SJSA1 (cell line): ENCODE measurements at places on chromosomes 1 and 21. TPM values are rescaled to one million over a fixed set of nuclear protein-coding genes. Genes with fewer than 3 reads are reported as not detected.

Gene CHIA
- total RNA-seq, result not detected in 2 replicates

GRCh38 chr1:7267493-7267892 is 482.2 kb downstream of the CAMTA1 start:
- DNase-seq, result peak; percentile 36
- no peaks in the 10 kb centered on the region for H3K36me3 ChIP-seq
- peaks cover 40% of the 10 kb centered on the region for H3K4me1 ChIP-seq
- H3K27me3 ChIP-seq, result no peaks in the 10 kb centered on the region
- no peak overlapping the region for H3K4me3 ChIP-seq

GRCh38 chr1:46615088-46615487 is 1.5 kb downstream of the MOB3C start:
- H3K4me1 ChIP-seq, result peaks cover 26% of the 10 kb centered on the region
- DNase-seq, result no peak
- H3K36me3 ChIP-seq, result peaks cover 11% of the 10 kb centered on the region
- H3K27me3 ChIP-seq, result no peaks in the 10 kb centered on the region

Gene LCE2A
- total RNA-seq, result not detected in 2 replicates

DNA sequence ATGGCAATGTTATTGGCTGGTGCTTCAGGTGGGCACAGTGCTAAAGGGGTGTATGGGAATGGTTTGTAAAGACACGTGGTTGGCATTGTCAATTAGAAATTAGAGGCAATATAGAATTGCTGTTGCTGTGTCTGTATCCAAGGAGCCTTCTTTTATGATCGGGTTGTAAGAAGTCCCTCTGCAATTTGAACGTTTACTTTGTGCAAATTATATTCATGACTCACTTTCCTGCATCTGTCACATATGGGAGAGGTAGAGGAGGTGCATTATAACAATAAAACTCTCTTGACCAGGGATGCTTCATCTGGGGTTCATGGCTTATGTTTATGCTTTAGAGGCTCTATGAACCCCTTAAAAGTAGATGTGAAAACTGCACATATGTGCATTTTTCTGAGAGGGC is 130.4 kb upstream of the DNAH14 start:
- no peaks in the 10 kb centered on the region for H3K27me3 ChIP-seq
- H3K27ac ChIP-seq, result no peak overlapping the region
- H3K4me3 ChIP-seq, result no peak overlapping the region
- H3K36me3 ChIP-seq, result no peaks in the 10 kb centered on the region
- no peak for DNase-seq

GRCh38 chr1:38487396-38487795 is 372.2 kb downstream of the RRAGC start:
- H3K4me1 ChIP-seq, result no peaks in the 10 kb centered on the region
- no peaks in the 10 kb centered on the region for H3K36me3 ChIP-seq
- no peak overlapping the region for H3K4me3 ChIP-seq
